Iris pigment epithelial cell (primary cell): ENCODE measurements at places on chromosomes 13 and 19.

- no peak for DNase-seq
Measured at GRCh38 chr13:21450936-21451335, 8.2 kb downstream of the ZDHHC20 start.

GRCh38 chr19:23255700-23256099, 5.5 kb upstream of the ZNF724 start:
- no peak for DNase-seq

- no peak for DNase-seq
Measured at GRCh38 chr13:43484432-43485225, 302.1 kb downstream of the ENOX1 start.

DNA sequence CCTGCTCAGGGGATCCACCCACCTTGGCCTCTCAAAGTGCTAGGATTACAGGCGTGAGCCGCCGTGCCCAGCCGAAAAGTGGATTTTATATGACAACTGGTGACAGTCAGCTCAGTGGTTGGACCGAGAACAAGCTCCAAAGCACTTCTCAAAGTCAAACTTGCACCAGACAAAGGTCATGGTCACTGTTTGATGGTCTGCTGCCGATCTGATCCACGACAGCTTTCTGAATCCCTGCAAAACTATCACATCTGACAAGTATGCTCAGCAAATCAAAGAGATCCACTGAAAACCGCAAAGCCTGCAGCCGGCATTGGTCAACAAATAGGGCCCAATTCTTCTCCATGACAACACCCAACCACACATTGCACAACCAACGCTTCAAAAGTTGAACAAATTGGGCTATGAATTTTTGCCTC, 21.6 kb upstream of the NAA16 start:
- peak; percentile 10 for DNase-seq

GRCh38 chr13:94548821-94549231, 47.1 kb downstream of the TGDS start:
- peak; percentile 40 for DNase-seq

- no peak for DNase-seq
Measured at GRCh38 chr19:2058570-2059421, 7.8 kb upstream of the MKNK2 start.

- DNase-seq = no peak
Measured at GRCh38 chr13:83229574-83230305, 652.5 kb downstream of the SLITRK1 start.

DNA sequence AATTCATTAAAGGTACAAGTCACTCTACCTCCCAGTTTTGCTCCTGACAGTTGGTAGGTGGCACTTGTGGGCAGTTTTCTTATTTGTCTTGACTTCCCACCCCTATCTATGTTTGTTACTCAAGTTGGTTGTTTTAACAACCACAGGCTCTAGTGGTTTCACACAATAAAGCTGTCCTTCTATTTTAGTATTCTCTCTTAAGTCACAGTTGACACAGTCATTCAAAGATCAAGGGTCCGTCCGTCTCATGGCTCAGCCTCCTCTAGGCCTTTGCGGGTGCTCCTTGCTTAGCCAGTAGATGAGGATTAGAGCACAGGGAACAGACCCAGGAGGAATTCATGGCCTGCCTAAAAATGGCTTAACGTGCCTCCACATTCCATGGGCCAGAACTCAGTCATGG, 573.7 kb downstream of the IRS2 start:
- DNase-seq = no peak
